Stimulated activated CD8-positive, alpha-beta memory T cell treated with anti-CD3 and anti-CD28 coated beads, Interleukin-7, amount 100 ng/mL, for 24 hours (primary cell): ENCODE measurements at places on chromosomes 13 and 19.

- DNase-seq, result no peak
Observed at GRCh38 chr19:19860756-19861390, 4.8 kb upstream of the ZNF253 start.

- no peak for DNase-seq
Observed at GRCh38 chr19:17414097-17414496, 5.8 kb upstream of the MVB12A start.

DNA sequence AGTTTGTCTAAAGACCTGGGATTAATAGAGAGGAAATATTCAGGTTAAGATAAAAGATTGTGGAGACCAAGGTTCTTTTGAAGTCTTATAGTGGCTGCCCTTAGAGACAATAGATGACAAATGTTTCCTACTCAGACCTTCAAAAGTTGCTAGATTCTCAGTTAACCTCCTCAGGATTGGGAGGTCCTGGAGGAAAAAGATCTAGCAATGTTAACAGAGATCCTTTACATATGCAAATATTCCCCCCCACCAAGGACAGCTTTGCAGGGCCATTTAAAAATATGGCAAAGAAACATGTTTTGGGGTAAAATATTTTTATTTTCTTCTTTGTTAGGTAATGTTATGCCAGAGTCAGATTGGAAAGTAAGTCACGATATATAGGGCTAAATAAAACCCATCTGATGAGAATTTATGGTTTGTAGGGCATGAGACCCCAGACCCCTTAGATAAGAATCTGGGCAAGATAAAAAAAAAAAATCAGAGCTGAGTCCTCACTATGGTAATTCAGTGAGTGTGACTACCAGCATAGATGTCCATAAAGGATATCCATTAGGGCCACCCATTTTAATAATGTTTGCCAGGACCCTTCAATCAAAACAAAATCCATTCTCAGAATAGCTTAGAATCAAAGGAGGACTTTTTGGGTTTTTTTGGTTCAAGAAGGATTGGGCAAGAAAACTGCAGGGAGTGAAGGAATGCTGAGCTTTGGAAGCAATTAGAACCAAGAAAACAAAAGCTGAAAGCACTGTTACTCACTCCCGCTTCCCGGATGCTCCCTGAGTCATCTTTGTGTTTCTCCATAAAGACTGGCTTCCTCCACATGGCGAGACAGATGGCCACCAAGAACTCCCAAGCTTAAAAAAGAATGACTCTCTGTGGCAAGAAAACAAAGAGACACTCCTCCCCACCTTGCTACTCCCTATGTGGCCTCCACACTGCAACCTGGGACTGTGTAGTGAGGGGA lies 28.2 kb downstream of the VSTM1 start:
- no peak for DNase-seq

DNA sequence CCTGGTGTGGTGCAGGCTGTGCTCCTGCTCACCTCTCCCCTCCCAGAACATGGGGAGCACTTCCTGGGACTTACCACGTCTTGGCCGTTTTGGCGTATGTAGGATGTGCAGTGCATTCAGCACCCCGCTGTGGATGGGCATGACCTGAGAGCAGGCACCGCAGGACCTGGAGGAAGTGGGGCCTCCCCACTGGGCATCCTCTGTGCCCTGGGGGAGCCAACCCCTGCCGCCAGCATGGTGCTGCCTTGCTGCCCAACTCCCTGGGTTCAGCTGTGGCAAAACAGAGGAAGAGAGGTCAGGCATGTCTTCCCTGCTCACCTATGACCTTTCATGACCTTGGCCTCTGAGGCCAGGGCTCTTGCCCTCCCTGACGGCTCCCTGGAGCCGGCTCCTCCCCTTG lies 103.5 kb downstream of the RAB20 start:
- no peak for DNase-seq

- DNase-seq, result no peak
Observed at GRCh38 chr19:17831419-17831888, 10.1 kb upstream of the INSL3 start.

- no peak for DNase-seq
Observed at GRCh38 chr13:30737511-30738337, 2.4 kb downstream of the ALOX5AP start.

DNA sequence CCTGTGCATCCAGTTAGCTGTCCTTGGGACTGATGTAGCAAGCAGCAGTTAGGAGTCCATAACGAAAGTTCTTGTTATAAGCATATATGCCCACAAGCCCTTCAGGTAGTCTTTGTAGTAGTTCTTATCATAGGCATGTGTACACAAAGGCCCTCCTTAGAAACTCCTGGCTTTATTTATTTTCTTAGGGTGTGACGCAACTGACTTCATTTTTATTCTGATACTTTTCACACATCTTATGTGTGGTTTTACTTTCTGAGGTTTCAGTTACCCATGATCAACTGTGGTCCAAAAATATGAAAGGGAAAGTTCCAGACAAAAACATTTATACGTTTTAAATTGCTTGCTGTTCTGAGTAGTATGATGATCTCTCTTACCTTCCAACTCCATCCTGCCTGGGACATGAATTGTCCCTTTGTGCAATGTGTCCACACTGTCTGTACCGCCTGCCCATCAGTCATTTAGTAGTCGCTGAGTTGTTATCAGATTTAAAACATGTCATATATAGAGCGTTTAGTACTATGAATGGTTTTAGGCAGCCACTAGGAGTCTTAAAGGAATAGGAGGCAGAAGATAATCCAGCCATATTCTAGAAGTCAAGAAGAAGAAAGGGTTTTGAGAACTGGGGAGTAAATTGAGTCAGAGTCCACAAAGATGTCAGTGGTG lies 19.4 kb downstream of the GPC5 start:
- no peak for DNase-seq

DNA sequence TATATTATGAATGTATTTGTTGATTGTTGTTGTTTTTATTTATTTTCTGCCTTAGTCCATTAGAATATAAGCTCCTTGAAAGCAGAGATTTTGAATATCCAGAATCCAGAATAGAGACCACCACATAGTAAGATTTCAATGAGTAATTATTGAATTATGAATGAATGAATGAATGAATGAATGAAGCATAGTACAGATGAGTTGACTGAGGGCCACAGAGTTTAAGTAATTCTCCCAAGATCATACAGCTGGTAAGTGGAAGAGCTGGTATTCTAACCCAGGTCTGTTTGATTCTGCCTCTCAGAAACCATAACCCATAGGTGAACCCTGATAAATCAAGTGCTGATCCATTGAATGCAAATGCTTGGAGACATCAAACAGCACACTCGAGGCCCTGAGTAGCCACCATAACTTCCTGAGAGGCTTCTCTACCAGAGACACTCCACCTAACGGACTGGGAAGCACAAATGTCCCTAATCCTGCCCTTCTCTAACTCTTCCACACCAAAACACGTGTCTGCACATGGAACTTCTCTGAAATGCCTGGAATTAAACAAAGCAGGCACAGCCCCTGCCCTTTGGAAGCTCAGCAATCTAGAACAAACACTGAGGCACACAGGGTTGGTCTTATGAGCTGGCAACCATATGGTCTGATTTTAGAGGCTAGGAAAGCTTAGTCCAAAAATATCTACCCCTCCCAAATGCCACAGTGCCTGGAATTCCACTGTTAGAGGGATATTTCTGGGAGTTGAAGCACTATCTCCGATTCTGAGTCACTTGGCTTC lies 190.1 kb downstream of the FOXO1 start:
- DNase-seq, result no peak

- no peak for DNase-seq
Observed at GRCh38 chr19:17614476-17614875, 59.0 kb downstream of the COLGALT1 start.

GRCh38 chr19:55437410-55437809 lies 5.7 kb downstream of the SHISA7 start:
- DNase-seq, result no peak

DNA sequence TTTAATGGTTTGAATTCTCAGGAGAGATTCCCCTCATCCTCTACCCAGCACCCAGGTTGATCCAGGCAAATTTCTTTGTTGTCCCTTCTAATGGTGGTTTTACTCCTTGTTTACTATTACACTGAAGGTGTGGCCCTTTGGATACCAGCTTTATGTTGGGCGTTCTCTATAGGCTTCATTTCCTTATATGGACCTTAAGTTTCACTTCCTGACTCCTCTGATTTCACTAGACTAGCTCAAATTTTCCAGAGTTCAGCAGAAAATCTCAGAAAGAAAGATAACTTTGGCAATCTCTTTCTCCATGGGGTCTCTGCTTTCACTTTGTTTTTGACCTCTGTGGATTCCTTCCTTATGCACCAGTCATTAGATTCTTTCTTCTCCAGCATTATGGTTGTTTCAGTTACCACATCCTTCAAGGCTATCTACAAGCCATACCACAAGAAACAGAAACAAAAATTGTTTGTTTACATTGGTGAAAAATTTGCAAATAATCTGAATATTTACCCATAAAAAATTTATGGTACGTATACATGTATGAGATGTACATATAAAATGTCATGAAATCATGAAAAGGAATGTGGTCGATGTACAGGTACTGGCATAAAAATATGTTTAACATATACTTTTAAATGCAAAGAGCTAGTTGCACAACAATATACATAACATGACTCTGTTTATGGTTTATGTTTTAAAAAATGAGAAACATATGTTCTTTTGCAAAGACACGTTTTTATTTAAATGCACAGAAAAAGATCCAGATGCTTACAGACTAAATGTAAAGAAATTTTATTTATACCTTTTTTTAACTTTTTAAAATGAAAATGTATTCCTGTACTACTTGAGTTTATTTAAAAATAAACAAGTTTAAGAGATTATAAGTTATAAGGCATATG lies 212.6 kb downstream of the LACC1 start:
- DNase-seq, result no peak

- DNase-seq, result no peak
Observed at GRCh38 chr19:2051773-2052704, 995 bp upstream of the MKNK2 start.

- no peak for DNase-seq
Observed at GRCh38 chr13:21683034-21683733, 12.3 kb downstream of the FGF9 start.

DNA sequence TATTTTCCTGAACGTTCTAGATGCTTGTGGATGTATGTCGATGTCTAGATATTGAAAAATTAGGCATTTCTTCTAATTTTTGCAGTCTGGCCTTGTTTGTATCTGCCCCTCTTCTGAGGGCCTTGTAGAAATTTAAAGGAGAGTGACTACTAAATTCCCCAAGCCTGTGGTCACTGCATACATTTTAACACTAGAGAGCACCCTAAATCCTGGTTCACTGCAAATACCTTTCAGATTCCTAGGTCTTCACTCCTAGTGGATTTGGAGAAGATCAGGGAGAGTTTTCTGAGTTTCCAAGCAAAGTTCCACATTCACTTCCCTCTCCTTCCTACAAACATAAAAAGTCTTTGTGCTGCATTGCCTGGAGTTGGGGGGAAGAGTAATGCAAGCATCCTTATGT lies 1272.5 kb downstream of the OLFM4 start:
- DNase-seq, result no peak

DNA sequence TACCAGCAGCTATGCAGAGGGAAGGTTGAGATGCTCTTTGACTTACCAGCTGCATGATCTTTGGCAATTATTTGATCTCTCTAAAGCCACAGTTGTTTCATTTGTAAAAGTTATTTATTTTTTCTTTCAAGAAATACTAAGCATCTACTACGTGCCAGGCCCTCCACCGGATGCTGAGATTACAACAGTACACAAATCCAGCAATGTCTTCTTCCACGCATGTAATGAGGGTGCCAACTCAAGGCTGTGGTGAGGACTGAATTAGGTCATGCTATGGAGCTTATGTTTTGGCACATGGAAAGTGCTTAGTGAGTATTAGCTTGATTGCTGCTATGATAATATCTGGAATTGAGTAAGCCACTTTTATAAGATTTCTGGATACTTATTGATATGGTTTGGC lies 358.2 kb downstream of the IRS2 start:
- no peak for DNase-seq

- peak; percentile 32 for DNase-seq
Observed at GRCh38 chr19:56066152-56067023, 54.7 kb downstream of the ZNF787 start.
